ENCODE measurements at places on chromosomes 3 and 15. TPM values are rescaled to one million over a fixed set of nuclear protein-coding genes. Genes with fewer than 3 reads are reported as not detected.

Gene TLR9
- total RNA-seq, result not detected

Gene WDR76
- total RNA-seq, result 11.7 TPM

Gene NRROS
- total RNA-seq, result 3.9 TPM

Gene MAGEL2
- total RNA-seq, result 6.4 TPM

Gene TMEM158
- total RNA-seq, result 2.4 TPM

Gene CCR2
- 1.2 TPM for total RNA-seq

Gene GOLGA8M
- total RNA-seq, result 0.10 TPM

Gene SLC28A1
- not detected for total RNA-seq

Gene ZIC1
- 1.9 TPM for total RNA-seq

Gene CHRD
- total RNA-seq, result 33.5 TPM

Gene PLA2G4E
- total RNA-seq, result 1.9 TPM

Gene SLC51A
- total RNA-seq, result not detected

Gene CFAP20DC
- total RNA-seq, result 4.2 TPM

Measured in tongue (tissue), 3 donors.